ENCODE measurements at places on chromosomes 2 and 18.

GRCh38 chr2:28586867-28587266 lies 91.0 kb downstream of the PLB1 start:
- DNase-seq: no peak

- no peak for DNase-seq
These were observed 1.0 kb downstream of the PLEK start for GRCh38 chr2:68366083-68366560.

DNA sequence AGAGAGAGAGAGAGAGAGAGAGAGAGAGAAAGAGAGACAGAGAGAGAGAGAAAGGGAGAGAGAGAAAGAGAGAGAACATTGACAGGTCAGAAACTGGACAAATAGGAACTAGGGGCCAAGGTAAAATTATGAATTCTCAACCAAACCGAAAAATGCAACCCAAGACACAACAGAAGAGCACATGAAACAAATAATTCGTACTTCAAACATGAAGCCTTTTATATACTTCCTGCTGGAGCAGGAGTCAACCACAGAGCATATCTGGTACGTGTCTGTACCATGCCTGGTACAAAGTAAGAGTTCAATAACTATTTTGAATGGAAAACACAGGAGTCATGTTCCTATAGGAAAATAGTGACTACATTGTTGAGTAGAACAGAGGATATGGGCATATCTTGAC lies 6.5 kb upstream of the VPS54 start:
- DNase-seq: no peak

- no peak for DNase-seq
These were observed 33.5 kb downstream of the MGAT5 start for GRCh38 chr2:134287323-134287722.

GRCh38 chr18:65751155-65752085 lies 608 bp downstream of the CDH7 start:
- DNase-seq: no peak

DNA sequence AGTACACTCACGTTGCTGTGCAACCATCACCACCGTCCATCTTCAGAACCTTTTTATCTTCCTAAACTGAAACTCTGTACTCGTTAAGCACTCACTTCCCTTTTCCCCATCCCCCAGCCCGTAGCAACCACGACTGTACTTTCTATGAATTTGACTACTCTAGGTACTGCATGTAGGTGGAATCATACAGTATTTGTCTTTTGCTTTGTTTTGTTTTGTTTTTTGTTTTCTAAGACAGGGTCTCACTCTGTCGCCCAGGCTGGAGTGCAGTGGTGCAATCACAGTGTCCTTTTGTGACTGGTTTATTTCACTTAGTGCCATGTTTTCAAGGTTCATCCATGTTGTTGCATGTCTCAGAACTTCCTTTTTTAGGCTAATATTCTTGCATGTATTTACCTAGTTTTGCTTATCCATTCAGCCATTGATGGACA lies 7.0 kb upstream of the TYMS start:
- no peak for DNase-seq

- DNase-seq: no peak
These were observed 1.9 kb upstream of the NEUROD1 start for GRCh38 chr2:181682026-181682789.

DNA sequence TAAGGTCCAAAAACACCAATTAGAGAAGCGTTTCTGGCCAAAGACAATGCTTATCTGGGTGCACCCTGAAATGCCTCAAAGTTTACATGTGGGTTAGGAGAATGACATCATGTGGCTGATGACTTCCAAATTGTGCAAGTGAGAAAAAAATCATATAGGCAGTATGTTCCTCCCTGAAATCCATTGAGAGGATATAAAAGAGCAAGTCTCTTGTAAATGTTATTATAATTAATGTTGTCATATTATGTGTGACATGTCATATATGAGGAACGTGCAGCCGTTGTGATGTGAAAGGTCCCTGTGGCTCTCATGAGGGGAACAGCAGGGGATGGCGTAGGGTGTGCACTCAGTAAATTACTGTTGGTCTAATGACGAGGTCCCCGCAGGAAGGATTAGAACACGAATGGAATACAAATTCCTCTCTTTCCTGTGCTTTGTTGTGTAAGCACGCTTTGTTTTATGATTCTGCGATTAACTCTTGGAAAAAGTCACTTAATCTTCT lies 290.8 kb downstream of the PRKCE start:
- no peak for DNase-seq

GRCh38 chr2:100213595-100213994 lies 71.2 kb upstream of the AFF3 start:
- no peak for DNase-seq

DNA sequence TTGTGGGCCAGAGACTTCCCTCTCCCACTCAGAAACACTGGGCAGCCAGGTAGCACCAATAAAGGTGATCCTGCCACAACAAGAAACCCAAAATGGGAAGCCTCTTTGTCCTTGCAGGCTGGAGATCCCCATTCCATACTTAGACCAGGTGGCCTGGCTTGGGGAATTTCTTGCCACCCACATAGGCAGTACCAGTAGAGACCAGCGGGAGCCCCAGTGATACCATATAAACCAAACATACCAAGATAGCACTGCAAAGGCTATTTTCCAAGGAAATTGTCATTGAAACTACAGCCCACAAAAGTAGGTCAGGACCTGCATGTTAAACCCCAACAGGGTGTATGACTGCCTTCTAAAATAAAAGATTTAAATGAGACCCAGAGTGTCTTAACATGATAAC lies 171.6 kb downstream of the DIS3L2 start:
- no peak for DNase-seq
